ENCODE measurements at places on chromosomes 16 and 17.

- DNase-seq, result no peak
These were observed 5.4 kb downstream of the C17orf99 start for GRCh38 chr17:78151514-78152008.

GRCh38 chr16:73113336-73113735 lies 65.4 kb upstream of the ZFHX3 start:
- no peak for DNase-seq

DNA sequence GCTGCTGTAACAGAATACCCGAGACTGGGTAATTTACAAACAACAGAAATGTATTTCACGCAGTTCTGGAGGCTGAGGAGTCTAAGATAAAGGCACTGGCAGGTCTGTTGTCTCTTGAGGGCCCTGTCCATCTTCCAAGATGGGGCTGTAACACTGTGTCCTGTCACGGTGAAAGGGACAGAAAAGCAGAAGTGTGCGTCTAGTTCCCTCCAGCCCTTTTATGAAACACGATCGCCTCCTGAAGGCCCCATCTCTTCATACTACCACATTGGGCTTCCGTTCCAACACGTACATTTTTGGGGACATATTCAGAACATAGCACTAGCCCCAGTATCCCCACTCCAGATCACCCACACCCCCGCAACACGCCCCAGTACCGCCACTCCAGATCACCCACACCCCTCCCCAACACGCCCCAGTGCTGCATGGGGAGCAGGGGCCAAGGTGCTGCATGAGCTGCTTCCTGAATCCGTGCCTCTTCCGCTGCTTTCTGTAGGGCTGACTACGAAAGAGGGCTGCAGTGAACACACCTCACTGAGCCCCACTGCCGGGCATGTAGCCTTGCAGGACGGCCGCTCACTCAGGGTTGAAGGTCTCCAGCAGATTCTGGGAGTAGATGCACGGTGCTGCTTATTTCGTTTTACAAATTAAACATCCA lies 91.9 kb downstream of the RPTOR start:
- no peak for DNase-seq

DNA sequence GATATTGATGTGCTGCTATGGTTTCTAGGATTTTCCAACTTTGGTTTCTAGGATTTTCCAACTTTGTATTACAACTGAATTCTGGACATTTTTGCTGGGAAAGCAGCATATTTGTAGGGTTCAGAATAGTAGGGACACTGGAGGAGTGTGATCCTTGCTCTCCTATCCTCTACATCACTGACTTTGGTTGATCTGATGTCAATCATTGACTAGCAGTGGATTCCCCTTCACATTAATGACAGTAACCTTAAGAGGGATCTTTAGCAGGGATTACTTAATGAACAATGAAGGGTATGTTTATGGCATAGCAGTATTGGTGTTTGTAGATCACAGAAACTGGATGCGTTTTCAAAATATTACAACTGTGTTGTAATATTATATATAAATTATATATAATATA lies 67.4 kb downstream of the MAP2K4 start:
- DNase-seq, result no peak

DNA sequence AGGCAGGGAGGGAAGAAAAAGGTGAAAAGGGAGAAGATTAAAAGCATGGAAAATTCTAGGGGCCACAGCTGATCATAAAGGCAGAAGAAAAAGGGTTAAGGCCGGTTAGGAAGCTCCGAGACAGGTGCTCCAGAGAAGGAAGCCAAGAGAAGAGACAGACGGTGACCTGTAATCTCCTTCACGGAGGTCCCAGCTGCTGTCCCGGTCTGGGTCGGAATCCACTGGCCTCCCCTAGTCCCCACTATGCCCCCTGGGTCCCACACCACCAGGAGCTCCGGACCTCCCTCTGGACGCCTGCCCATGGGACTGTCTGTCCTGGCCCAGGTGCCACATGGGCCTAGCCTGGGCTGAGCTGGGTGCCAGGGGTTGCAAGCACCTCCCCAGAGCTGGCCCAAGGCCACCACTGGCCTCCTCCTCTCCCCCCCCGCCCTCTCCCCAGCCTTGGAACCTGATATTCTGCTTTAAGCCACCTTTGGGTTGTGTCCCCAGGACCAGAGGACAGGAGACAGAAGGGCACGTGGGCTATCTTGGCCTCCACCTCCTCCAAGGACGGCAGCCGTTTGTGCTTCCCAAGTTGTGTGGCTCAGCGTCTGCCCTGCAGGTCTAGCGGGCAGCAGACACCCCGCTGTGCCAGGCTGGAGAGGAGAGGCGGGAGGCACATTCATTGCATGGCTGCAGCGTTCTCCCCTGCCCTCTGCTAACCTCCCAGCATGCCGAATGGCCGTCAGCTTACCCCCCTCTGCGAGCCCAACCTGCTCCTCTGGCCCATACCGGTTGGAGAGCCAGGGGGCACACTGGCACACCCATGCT lies 102.4 kb downstream of the ENGASE start:
- no peak for DNase-seq

GRCh38 chr17:68955181-68955841 lies at the start of gene ABCA8:
Gene ABCA8 (minus strand): TSS chr17:68955392. CDS start chr17:68942034, 13,358 bp downstream.
- DNase-seq, result no peak
